Stimulated activated naive CD4-positive, alpha-beta T cell (primary cell): ENCODE measurements at places on chromosomes 7 and 10.

- no peak for DNase-seq
Measured at GRCh38 chr7:151871904-151872303, 5.0 kb downstream of the PRKAG2 start.

GRCh38 chr10:13615650-13616300 is 29.0 kb downstream of the PRPF18 start:
- no peak for DNase-seq

DNA sequence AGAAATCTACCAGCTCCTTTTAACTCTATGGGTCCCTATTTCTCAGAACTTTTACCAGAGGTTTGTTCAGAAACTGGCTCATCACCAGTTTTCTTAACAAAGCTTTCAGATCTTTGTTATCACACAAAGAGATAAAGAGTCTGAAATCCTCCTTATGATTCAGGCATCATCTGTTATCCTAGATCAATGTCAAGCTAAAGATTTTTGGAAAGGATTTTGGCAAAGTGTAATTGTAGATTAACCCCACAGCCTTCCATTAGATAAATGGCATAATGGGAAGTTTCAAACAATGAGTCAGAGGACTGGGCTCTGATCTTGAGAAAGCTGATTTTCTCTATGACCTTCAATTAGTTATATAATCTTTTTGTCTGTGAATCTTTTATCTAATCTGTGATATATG is 192.2 kb downstream of the NXPH1 start:
- DNase-seq: no peak

- DNase-seq: no peak
Measured at GRCh38 chr7:36404639-36405408, 15.2 kb downstream of the ANLN start.

DNA sequence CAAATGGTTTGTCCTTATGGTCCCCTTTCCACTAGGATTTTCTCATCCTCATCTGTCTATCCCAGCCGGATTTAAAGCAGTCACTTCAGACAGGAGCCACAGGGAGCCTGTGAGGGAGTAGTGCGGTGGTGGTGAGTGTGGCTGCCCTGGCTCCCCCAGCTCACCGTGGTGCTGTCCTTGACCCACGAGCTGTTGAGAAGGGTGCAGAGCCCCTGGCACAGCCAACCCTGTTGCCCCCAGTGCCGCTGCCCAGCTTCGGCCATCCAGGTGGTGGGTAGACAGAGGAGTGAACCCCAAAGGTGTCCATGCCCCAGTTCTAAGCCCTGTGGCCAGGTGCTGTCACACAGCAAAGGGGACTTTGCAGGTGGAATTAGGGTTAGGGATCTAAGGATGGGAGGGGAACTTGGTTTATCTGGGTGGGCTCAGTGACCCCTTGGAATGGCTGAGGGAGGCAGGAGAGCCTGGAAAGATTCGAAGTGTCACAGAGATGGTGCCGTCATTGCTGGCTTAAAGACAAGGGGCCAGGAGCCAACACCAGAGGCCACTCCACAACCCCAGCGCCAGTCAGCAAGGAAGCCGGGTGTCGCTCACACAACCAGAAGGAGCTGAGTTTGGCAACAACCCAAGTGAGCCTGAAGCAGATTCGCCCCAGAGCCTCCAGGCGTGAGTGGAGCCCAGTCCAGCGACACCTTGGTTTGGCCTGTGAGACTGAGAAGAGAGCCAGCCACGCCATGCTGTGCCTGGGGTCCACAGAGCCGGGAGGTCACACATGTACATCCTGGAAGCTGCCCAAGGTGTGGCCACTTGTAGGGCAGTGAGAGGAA is 142.4 kb downstream of the ADCY1 start:
- DNase-seq: no peak

- no peak for DNase-seq
Measured at GRCh38 chr10:115949282-115949844, 323.6 kb downstream of the GFRA1 start.

- DNase-seq: no peak
Measured at GRCh38 chr7:30859940-30860496, 51.6 kb upstream of the AQP1 start.

DNA sequence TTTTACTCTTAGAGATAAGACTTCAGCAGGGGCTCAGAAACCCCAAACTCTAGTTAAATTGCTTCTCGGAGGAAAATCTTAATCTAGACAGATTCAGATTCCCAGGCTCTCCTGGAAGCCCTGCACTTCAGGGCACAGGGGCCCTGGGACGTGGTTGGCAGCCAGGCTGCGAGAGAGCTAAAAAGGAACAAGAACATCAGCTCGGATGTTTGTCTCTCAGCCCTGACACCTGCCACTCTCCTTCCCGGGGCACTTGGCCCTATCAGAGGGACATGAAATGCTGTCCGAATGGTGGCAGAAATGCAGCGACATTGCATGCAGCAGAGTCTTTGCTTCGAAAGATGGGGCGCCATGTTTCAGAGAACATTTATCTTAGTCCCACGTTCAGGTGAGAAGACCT is 166.8 kb downstream of the CCDC3 start:
- DNase-seq: no peak

- no peak for DNase-seq
Measured at GRCh38 chr10:13822490-13822889, 235.7 kb downstream of the PRPF18 start.

DNA sequence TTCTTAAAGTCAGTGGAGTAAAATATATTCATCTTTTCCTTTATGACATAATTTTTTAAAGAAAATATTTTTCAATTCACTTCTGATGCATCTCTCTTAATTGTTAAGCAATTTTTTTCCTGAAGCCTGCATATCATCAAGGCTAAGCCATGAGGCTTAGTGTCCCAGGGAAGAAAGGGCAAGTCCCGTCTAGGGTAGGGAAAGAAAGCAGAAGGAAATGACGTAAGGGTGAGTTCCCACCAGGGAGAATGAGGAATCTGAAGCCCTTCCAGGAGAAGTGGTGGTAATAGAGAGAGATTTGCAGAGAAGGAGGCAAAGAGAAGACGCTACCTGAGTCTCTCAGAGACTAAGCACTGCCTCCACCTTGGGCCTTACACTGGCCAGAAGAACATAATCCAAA is 96.8 kb upstream of the NFE2L3 start:
- no peak for DNase-seq

DNA sequence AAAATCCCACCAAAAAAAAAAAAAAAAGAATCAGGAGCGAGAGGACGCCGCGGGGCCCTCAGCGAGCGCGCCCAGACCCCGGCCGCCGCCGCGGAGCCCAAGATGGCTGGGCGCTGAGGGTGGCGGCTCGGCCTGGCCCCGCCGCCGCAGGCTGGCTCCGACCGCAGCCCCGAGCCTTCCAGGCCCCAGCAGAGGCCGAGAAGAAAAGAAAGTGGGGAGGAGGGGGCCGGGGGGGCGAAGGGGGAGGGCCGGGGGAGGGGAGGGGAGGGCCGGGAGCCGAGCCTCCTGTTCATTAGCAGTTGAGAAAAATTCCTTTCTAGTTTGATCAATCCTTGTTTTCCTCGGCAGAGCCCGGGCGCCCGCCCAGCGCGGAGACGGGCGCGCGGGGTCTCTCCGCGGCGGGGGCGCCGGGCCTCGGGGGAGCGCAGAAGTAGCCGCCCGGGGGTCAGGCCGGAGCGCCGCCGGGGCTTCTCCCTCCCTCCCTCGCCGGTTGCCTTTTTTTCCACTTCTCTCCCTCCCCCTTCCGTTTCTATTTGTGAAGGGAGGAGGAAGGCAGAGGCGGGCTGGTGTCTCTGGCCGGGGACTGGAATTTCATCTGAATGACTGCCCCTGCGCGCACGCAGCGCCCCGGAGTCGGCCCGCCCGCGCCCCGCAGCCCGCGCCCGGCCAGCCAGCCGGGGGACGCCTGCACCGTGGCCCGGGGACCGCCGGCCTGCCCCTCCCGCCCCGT is 778 bp upstream of the TRIM8 start:
- peak; percentile 63 for DNase-seq

DNA sequence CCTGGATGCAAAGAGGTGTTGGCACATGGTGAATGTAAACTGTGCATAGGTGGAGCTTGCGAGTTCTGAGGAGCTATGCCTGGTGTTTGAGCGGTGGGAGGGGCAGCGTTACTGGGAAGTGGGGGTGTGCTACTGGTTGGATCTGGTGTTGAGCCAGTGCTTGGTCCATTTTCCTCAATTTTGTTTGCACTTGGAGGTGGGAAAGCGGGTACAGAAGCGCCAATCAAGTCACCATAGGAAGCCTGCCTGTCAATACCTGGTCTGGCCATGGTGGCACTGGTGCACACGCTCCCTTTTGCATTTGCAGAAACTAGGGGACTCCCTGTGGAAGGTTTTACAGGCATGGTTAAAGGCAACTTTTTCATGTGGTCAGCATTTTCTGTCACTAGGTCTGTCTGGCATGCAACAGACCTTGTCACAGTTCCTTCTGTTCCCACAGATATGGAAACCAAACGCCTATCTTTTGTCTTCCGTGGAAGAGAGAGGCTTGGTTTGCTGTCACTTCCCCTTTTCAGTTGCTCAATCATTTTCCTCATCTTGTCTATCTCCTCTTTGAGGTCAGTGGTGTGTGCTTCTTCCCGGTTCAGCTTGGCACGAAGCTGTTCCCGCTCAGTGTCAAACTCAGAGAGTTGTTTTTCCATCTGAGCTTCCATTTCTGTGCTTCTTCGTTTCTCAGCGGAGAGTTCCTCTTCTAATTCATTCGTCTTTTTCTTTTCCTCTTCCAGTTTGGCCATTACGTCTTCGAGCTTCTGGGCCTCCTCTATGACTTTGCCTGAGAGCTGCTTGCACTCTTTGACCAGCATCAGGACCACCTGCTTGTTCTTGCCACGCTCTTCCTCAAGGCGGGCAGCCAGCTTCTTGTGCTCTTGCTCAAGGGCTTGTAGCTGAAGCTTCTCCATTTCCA is 81.1 kb downstream of the CTTNBP2 start:
- DNase-seq: no peak
